ENCODE measurements at places on chromosomes 16 and 17. TPM values are rescaled to one million over a fixed set of nuclear protein-coding genes. Genes with fewer than 3 reads are reported as not detected.

GRCh38 chr16:19515757-19516156 lies 6.1 kb downstream of the GDE1 start:
- no peak for DNase-seq

CCDC78 gene
- 12.1 TPM for total RNA-seq

GRCh38 chr17:83193336-83194185 lies 114.2 kb downstream of the METRNL start:
- no peak for DNase-seq

DNA sequence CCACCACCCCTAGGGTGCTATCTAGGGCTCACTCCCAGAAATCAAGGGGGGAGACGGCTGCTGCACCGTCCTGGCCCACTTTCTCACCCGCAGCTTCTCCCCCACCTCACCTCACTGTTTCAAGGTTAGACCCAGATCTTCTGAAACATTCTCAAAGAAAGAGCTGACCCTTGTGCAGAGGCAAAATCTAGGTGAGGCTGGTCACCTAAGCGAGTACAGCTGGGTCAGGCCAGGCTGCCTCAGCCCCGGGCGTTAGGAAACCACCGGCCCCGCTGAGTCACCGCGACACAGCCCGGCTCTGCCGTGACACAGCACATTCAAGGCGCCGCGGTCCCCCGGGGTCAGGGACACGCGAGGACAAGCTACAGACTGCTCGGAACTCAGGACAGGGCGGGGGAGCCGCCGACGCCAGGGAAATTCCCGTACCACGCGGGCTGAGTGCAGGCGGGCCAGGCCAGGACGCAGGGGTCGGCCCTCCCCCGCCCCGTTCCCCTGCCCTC lies 27.1 kb downstream of the GNPTG start:
- DNase-seq: no peak

PRCD gene
- 0.46 TPM for total RNA-seq
